ENCODE measurements at places on chromosomes 12 and 14. TPM values are rescaled to one million over a fixed set of nuclear protein-coding genes. Genes with fewer than 3 reads are reported as not detected.

The PTPRQ gene
- 0.52 TPM for total RNA-seq

The PTCSC3 gene
- total RNA-seq: not detected

The NINJ2 gene
- total RNA-seq: 0.59 TPM

The TBC1D30 gene
- total RNA-seq: 15.8 TPM

The CDH24 gene
- total RNA-seq: 18.2 TPM

The BIN2 gene
- total RNA-seq: 1.1 TPM

The MIP gene
- total RNA-seq: not detected

The LTBP2 gene
- 1.6 TPM for total RNA-seq

The AP1G2 gene
- total RNA-seq: 70.5 TPM

The TEX22 gene
- 0.82 TPM for total RNA-seq

The OR6C68 gene
- total RNA-seq: not detected

The CYP46A1 gene
- 3.5 TPM for total RNA-seq

The RAD9B gene
- 0.36 TPM for total RNA-seq

The GLIPR1L1 gene
- not detected for total RNA-seq

The TTC5 gene
- 26.7 TPM for total RNA-seq

The RARG gene
- total RNA-seq: 5.8 TPM

The RNASE12 gene
- not detected for total RNA-seq

The SRRM4 gene
- total RNA-seq: 15.6 TPM

The CCDC184 gene
- total RNA-seq: 5.6 TPM

The ANKRD33 gene
- 0.14 TPM for total RNA-seq

The PRPH gene
- total RNA-seq: 0.22 TPM

The PARPBP gene
- total RNA-seq: 1.3 TPM

The ADAM21 gene
- 0.31 TPM for total RNA-seq

The TMPRSS12 gene
- 0.24 TPM for total RNA-seq

The PAX9 gene
- 4.7 TPM for total RNA-seq

The KLRB1 gene
- not detected for total RNA-seq

The CD27 gene
- total RNA-seq: 2.0 TPM

The KRT84 gene
- total RNA-seq: not detected

The SLCO1B1 gene
- not detected for total RNA-seq

The TMBIM4 gene
- total RNA-seq: 105 TPM

The MYL2 gene
- not detected for total RNA-seq

Measured in motor neuron (in vitro differentiated cells).